Ammon's horn (tissue), 1 donor: ENCODE measurements at places on chromosomes 4 and X.

- peak; percentile 74 for DNase-seq
Observed at GRCh38 chrX:2261831-2262667, 238.7 kb downstream of the DHRSX start.

DNA sequence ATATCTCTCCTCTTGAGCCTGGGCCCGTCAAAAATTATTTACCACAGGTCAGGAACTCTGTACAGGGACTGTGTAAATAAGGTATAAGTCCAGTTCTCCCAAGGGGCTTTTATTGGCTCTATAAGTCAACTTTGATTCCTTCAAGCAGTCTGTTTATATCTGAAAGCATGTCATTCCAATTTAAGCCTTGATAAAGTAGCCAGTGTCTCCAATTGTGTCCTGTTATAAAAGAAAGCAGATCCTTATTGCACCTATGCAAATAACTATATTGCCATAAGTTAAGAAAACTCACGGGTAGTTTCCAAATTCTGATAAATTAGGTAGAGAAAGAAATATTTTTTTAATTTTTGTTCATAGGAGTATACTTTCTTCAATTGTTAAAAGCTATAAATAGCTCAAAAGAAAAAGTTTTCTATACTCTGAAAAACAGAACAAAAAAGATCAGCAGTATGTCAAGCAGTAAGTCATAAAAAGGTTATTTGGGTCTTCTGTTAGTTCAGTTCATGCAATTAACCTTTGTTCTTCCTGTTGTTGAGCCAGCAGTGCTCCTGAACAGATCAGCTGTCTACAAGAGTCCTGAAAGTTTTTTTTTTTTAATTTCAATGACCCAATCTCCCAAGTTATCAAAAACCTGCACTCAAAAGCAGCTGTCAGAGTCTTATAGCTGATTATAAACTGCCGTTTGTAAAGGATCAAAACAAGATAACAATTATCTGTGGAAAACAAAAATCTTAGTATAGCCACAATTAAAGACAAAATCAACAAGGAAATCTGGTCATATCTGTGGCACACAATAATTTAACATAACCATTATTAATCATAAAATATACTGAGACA is 178.4 kb upstream of the GALNT7 start:
- DNase-seq = no peak

DNA sequence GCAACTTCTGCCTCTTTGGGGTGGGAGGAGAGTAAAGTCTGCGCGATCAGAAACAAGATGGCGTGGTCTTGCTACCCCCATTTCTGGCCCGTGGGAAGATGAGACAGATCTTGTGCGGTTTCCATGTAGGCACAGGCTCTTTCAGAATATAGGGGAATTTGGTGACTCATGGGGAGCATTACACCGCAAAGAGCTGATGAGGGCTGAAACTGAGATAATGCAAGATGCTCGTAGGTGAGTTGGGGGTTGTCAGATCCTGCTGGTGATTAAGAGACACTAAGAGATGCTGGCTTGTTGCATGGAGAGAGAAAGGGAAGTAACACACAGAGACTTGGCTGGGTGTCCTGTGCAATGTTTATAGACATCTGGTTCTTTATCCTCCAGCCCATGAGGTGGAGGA is 1.5 kb downstream of the EVC start:
- no peak for DNase-seq

- no peak for DNase-seq
Observed at GRCh38 chr4:40606239-40606767, 23.4 kb downstream of the RBM47 start.

- DNase-seq = no peak
Observed at GRCh38 chr4:2805712-2806389, 13.0 kb downstream of the SH3BP2 start.

DNA sequence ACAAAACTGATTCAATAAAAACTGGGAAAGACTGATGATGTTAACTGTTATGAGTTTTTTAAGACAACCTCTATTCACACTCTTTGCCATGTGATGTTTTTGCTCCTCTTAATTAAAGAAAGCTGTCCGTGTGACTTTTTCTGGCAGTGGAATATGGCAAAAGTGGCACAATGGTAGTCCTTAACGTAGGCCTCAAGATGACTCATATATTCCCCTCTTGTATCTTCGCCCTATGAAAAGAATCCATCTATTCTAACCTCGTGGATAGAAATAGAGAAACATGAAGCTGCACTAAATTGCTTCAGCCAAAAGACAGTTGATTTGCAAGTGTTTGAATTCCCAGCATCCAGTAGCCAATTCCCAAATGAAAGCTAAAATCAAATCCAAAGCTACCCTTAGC is 603.8 kb upstream of the PCDH7 start:
- DNase-seq = no peak

DNA sequence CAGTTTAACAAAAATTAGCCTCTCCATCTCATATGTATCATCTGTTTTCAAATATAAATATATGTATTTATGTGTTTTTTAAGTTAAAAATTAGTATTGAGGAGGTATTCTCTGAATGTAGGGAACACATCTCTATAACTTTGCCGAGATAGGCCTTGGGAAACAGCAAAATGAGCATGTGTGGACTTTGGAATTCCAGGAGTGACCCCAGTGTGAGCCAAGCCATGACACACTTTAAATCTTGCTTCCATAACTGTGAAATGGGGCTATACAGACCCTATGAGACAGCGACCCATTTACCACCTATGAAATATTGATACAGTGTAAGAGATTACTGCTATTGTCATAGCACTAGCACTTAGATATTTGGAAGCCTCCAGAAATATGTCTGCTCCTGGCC is 58.8 kb downstream of the FRMPD4 start:
- DNase-seq = no peak

DNA sequence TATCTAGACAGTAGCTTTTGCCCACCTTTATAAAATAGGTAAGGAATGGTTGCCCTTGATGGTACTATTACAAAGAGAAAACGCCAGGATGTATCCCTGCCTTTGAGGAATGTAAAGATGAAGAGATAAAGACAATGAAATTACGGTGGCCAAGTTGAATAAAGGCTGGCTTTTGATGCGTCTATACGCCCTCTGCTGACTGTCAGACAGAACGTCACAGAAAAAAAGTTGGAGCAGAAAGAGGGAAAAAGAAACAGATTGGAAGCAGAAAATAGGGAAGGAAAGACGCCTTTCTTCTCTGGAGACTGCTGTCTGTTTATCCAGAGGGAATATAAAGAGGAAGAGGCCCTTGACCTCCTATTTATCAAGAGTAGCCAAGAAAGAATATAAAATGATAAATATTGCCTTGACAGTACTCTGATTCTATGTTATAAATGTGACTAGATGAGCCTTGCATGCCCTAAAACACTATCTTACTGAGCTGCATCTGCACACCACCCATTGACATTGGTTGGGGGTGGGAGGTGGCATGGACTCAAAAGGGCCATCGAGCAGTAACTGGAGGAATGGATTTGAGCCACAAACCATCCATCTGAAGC is 30.6 kb downstream of the PCDH19 start:
- DNase-seq = no peak

DNA sequence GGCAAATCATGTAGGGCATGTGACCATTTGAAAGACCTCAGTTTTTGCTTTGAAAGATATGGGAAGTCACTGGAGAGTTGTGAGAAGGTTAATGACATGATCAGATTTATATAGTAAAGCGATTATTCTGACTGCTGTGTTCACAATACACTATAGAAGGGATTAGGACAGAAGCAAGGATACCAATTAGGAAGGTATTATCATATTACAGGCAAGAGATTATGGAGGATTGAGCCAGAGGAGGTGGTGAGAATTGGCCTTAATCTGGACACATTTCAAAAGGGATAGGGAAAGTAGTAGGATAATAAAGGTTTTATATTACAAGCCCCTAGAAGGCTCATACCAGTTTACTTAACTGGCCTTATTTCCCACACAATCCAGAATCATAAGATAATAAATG is 124.9 kb upstream of the POF1B start:
- no peak for DNase-seq

DNA sequence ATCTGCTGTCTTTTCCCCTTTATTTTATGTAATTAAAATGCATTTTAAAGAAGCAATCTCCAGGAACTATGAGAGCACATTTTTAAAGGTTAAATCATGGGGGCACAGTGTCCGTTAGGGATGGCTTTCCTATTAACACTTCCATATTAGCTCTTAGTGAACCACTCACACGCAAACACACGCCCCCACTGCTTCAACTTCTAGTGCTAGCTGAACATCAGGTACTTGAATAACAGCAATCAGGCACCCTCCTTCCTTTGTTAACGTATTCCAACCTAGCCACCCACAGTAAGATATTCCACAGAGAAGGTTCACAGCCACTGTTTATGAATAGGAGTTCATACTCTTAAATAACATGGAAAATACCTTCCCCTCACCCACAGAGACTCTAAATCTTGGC is 9.3 kb downstream of the TMEM255A start:
- no peak for DNase-seq
